ENCODE measurements at places on chromosomes 16 and 17.
A peak's percentile ranks its signal among the peaks of the same experiment; 100 is the strongest.

DNA sequence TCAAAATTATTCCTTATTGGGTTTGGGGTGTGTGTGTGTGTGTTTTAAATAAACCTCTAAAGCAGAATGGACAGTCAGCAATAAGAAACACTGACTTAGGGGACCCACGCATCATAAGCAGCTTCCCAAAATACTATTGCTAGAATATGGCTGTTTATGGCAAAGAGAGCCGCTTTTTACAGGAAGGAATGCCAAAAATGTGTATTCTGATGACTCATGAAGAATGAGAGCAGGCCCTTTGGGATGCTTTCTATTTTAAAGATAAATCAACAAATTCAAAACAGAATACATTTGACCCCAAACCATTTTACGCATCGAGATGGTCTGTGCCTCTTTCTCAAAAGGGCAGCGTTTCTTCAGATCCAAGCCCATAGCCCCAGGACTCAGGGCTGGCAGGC is 37.5 kb downstream of the ARHGAP17 start:
- no peak for DNase-seq

- DNase-seq = no peak
These were observed 3.5 kb upstream of the CNEP1R1 start for GRCh38 chr16:50021544-50021943.

- no peak for DNase-seq
These were observed 4.4 kb downstream of the LDHD start for GRCh38 chr16:75111961-75112733.

GRCh38 chr17:4420692-4421131 is 13.0 kb upstream of the SPNS3 start:
- peak; percentile 29 for DNase-seq

DNA sequence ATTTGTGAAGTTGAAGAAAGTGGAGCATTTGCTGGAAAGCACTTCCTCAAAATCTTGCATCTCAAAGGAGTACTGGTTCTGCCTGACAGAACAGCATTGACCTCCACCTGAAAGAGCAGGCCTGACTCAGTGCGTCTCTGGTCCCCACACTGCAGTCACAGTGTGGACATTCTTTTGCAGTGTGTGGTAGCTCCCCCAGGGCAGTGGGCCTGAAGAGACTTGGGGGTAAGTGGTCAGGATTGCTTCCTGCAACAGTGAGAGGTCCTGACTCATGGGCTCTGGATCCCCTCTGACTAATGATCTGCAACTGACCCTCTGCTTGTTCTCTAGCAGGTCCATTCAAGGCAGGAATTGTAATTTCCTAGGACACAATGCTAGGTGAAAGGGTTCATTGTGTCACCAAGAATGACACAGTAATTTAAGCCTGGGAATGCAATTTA is 204.9 kb upstream of the KCNJ16 start:
- DNase-seq = no peak

DNA sequence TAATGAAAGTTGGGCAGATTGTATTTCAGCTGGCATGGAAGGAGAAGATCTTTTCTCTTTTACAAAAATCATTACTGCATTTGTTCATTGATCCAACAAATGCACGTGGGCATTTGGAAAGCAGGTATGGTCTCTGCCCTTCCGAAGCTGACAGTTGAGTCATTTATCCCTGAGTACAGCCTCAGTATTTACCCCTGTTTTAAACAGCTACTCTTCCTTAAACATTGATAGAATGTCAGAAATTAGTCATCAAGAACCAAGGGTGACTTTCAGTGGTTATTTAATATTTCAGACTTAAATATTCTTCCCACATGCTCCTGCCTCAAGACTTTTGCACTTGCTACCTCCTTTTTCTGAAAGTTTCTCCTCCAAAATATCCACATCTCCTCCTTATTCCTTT is 226.7 kb upstream of the HSBP1 start:
- DNase-seq = no peak

DNA sequence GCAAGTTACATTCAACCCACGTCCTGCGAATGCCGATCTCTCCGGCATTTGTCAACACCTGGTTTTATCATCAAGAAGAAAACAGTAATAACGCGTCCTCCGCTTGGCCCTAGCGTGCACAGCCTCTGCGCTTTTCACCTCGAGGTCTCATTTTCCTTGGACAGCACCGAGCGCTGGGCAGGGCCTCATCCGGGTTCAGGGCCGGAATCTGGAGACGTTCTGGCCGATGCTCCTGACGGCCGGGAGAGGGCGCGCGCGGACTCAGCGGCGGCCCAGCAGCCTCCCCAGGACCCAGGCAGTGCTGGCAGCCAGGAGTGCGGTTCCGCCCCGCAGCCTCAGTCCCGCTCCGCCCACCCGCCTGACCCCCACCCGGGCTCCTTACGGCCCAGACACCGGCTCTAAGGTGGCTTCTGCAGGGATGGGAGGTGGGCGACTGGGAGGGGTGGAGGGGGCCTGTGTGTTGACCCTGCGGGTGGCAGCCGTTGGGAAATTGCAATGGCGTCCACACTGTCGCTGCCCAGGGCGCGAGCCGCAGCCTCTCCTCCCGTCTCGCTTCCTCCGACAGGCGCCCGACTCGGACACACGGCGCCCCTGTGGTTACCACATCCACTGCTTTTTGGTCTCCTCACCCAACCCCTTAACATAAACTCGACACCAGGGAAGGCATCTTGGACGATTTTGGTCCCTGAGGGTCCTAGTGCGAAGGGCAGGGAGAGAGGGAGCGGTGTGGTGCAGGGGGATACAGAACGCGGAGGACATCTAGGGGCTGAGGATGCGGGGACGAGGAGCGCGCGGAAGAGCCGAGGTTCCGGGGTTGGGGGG is 7.4 kb upstream of the FLYWCH1 start:
- peak; percentile 95 for DNase-seq

DNA sequence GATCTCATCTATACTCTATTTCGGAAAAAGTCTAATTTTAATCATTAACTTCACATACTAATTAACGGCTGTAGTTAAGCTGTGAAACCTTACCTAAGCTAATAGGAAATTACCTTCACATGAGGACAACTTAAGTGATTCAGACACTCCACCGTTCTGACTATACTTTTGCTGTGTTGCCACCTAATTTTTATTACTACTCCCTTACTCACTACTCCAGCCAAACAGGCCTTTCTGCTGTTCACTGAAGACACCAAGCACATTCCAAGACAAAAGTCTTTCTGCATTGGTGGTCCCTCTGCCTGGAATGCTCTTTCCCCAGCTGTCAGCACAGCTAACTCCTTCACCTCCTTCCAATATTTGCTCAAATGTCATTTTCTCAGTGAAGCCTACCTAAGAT is 1.3 kb downstream of the CMTR2 start:
- no peak for DNase-seq

- DNase-seq = no peak
These were observed 23.0 kb downstream of the TSPOAP1 start for GRCh38 chr17:58305626-58306025.

DNA sequence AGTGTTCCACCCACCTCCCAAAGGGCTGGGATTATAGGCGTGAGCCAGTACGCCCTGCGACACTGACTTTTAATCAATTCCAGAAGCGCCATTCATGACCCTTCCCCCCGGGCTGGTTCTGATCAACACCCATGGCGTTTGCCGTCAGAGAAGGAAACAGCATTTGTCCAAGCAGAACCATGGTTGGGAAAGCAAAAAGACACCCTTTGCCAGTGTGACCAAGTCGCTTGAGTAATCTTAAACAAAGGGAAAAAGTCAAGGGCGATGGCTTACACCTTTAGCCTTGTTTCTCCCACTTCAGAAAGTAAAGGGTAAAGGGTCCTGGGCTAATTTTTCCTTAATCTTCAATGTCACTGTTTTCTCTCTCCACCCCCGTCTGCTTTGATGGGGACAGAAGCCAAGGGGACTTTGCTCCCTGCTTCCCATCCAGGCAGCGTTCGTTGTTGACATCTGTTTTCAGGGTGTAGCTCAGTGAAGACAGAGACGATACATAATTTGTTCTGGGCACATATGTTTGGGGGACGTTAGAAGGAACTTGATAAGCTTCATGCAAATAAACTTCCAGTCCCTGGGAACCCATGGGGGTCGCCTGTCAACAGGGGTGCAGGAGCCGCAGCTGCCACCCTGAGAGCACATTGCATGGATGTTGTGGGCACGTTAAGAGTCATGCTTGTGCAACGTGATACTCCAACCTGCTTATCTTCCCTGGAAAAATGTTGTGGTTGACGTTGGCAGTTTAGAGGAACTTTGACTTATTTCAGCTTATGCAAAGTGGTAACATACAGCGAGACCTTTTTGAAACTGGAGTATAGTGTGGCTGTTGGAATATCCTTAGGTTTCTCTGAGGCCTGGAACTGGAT is 50.6 kb upstream of the TANGO6 start:
- no peak for DNase-seq

GRCh38 chr16:88974916-88975215 is 2.1 kb downstream of the CBFA2T3 start:
- DNase-seq = no peak

DNA sequence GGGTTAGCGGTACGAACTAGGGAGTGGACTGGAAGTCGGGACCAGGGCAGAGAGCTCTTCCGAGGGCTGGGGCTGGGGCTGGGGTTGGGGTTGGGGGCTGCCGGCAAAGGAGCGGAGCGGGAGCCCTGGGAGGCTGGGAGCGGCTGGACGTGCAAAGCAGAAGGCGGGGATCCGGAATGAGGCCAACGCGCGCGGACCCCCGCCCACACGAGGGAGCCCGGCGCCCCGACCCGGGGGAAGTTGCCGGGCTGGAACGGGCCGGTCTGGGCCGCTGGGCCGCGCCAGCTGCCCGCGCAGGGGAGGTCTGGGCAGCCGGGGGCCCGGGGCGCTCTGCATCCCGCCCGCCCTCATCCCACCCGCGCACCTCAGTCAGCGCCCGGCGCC is 323 bp downstream of the ST3GAL2 start:
- DNase-seq = no peak

- no peak for DNase-seq
These were observed 6.6 kb downstream of the CYGB start for GRCh38 chr17:76530811-76531485.

GRCh38 chr17:80791758-80792284 is 199.8 kb upstream of the CHMP6 start:
- DNase-seq = no peak

GRCh38 chr16:50497592-50497991 is 50.6 kb upstream of the NKD1 start:
- no peak for DNase-seq

- no peak for DNase-seq
These were observed 435.5 kb downstream of the CA10 start for GRCh38 chr17:51722994-51723393.

DNA sequence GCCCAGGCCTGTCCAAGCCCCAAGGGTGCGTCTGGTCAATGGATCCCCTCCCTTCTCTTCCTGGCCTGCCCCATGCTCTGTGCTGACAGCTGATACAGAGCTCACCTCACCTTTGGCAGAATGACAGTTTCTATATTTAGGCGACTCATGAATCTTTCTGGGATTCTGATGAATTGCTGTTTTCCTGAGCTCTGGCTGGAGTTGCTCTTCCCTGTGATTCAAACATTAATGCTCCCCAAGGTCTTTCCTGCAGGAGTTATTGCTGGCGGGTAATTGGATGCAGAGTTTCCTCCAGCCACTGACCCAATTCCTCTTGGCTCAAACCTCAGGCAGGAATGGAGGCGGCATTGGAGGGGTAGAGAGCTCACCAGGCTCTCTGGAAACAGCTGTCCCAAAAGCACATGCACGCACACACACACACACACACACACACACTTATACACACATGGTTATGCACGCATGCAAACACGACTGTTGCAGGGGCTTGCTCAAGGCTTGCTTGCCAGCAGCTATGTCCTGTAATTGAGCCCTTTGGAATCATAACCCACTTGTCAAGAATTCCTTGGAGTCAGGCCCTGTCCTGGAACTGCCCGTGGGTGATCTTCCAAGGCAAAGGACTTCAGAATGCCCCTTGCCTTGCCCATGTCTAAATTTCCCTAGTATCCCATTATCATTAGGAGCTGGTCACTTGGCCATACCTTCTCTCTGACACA is 128.8 kb downstream of the ASIC2 start:
- peak; percentile 63 for DNase-seq

- DNase-seq = no peak
These were observed 337.1 kb downstream of the MAF start for GRCh38 chr16:79263425-79263824.

DNA sequence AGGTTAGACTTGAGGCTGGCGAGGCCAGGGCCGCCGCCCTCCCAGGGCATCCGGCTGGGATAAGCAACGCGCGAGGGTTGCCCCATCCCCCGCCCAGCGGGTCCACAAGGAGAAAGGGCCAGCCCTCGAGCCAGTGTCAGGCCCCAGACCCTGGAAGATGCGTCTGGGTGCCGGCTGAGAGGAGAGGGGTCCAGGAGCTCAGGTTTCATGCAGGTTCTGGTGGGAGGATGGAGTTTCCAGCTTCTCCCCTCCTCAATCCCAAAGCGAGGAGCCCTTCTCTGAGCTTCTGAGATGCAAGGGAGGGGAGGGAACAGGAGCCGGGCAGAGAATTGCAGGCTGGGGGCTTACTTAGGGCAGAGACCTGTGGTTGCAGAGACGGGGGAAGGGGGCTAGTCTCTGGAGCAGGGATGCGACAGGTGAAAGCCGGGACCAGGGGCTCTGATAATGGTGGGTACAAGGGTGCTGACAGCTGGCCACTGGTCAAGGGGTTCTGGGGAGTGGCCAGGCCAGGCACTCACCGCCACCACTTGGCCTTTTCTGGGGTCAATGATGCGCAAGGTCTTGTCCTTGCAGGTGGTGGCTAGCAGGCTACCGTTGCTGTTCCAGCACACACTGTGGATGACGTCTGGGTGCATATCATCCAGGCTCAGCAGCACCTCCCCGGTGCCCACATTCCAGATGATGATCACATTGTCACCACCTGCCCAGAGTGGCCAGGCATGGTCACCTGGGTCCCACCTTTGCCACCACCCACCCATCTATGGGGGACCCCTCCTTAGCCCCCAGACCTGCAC is 4.2 kb downstream of the CORO6 start:
- DNase-seq = no peak

DNA sequence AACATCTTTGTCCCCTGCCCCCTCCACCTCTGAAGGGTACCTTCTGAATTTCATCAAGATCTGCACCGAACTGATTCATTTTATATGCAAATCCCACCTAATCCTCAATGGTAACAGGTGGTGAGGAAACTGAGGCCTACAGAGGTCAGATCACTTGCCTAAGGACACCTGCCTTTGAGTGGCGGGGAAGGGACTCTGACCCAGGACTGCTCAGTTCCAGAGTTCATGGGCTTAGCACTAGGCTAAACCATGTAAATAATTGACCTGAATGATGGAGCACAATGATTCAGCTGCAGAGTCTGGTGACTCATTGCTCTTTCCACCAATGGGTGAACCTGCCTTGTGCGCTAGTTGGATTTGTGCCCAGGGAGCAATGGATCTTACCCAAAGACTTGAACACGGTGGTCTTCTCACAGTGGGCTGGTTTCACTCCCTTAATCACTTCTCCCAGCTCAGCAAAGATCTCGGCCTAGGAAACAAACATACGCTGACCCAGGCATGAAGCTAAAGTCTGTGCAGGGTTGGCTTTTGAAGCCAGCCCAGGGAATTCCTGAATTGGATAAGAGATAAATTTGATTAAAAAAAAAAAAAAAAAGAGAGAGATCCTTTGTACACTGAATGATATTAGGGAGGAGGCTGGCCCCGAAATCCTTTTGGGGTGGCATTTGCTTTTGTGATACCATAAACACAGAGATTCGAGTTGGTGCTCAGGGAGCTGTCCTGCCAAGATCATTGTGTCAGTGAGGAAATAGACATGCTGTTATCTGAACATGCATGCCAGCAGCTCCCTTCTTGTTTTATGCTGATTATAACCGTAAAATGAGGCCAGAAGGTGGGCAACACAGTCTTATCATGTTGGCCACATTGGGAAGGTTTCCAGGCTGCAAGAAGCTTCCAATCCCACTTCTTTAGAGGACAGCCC is 17.0 kb downstream of the CRYM start:
- DNase-seq = no peak

- no peak for DNase-seq
These were observed 26.1 kb upstream of the ABCA8 start for GRCh38 chr17:68981288-68981687.

GRCh38 chr17:43609613-43610385 is 51.9 kb downstream of the MEOX1 start:
- no peak for DNase-seq

All from spinal cord (tissue), 10 donors.